OCI-LY7 (cell line): ENCODE measurements at places on chromosomes 12 and 14. TPM values are rescaled to one million over a fixed set of nuclear protein-coding genes. Genes with fewer than 3 reads are reported as not detected.

DNA sequence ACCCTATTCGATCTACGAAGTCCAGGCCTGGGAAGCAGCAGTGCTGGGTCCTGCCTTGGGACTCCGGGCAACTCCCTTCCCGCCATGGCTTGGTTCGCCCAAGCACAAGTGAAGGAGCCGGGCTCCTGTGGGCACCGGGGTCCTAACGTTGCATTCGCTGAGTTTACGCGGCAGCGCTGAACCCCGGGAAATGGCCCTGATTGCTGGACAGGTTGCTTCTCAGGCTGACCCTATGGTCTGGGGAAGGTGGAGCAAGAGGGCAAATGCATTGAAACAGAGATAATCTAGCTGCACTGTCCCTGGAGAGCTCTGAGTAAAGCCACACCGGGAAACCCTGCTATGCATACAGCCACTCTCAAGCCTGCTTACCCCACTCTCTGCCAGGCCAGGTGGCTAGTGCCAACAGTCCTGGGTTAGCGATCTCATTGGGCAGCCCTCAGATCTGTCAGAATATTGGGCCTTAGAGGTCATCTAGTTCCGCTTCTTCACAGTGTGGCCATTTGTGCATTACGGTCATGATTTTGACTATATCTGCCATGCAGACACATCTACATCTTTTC, 11.3 kb downstream of the SYNE3 start:
- no peak for DNase-seq

The JAG2 gene
- total RNA-seq, result 6.0 and 6.5 TPM in 2 replicates

The RIN3 gene
- total RNA-seq, result not detected in 2 replicates

DNA sequence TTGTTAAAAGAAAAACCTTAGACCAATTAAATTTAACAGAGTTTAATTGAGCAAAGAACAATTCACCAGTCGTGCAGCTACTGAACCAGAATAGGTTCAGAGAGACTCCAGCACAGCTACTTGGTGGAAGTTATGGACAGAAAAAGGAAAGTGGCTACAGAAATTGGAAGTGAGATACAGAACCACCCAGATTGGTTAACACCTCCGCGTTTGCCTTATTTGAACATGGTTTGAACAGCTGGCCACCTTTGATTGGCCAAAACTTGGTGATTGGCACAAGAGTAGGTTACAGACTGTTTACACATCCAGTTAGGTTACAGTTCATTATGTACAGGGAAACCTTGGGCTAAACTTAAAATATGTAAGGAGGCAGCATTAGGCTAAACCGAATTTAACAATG, 54.9 kb downstream of the SRGAP1 start:
- DNase-seq, result no peak

GRCh38 chr12:52692254-52692653, 11.1 kb downstream of the KRT77 start:
- peak; percentile 25 for DNase-seq

- no peak for DNase-seq
Measured at GRCh38 chr12:4039931-4040330, 166.7 kb upstream of the PARP11 start.

DNA sequence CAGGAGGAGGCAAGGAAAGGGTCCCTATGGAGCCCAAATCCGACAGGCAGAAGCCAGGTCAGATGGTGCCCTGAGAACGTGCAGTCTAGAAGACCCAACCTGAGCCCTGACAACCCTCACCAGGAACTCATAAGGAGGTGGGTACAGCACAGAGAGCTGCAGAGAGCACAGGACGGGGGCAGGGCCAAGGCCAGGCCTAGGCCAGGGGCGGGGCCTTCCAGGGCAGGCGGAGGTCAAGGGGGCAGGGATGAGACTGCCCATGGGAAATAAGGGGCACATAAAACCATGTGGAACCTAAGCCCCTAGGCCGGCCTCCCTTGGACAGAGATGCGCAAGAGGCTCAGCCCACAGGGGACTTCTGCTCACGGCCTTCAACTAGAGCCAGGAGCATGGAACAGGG, 45.1 kb downstream of the SSH1 start:
- DNase-seq, result no peak

The SERPINA1 gene
- total RNA-seq, result not detected in 2 replicates

- DNase-seq, result no peak
Measured at GRCh38 chr12:125187780-125188741, 122.8 kb downstream of the AACS start.

The ABCC9 gene
- not detected in 2 replicates for total RNA-seq

The SIX6 gene
- total RNA-seq, result not detected in 2 replicates

DNA sequence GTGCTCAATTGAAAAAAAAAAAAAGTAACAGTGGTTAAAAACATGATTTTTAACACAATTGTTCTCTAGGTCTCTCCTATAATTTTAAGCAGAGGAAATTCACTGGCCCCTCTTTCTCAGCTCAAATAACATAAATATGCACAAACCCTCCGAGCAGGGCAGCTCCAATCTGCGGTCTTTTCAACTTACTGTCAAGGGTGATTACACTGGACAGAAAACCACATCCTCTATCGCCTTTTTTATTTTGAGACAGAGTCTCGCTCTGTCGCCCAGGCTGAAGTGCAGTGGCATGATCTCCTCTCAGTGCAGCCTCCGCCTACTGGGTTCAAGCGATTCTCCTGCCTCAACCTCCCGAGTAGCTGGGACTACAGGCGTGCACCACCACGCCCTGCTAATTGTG, 16.5 kb upstream of the GABARAPL1 start:
- peak; percentile 94 for DNase-seq

GRCh38 chr14:104975481-104976197, 2.5 kb downstream of the AHNAK2 start:
- DNase-seq, result peak; percentile 59

The PTPRQ gene
- not detected in 2 replicates for total RNA-seq

DNA sequence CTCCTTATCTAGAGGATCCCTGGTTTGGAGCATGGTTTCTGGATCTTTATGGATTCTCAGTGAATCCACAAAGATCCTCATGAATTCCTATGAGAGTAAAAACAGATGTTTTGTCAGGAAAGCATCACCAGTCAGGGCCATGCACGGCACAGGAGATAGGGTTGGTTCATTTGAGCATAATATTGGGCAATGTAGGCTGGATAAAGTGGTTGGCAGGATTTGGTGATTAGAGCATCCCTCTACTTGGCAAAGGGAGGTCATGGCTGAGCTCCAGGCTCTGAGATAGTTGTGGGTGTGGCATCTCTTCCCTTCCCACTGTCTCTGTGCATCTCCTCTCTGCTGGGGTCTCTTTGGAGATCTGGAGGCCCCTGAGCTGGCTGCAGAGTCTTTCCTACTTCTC, 149.8 kb downstream of the DACT1 start:
- DNase-seq, result no peak

- DNase-seq, result peak; percentile 43
Measured at GRCh38 chr14:104749111-104749649, 3.8 kb upstream of the SIVA1 start.

The ZNF84 gene
- 37.9 and 40.9 TPM in 2 replicates for total RNA-seq
